ENCODE measurements at places on chromosomes 12 and 14. TPM values are rescaled to one million over a fixed set of nuclear protein-coding genes. Genes with fewer than 3 reads are reported as not detected.

DNA sequence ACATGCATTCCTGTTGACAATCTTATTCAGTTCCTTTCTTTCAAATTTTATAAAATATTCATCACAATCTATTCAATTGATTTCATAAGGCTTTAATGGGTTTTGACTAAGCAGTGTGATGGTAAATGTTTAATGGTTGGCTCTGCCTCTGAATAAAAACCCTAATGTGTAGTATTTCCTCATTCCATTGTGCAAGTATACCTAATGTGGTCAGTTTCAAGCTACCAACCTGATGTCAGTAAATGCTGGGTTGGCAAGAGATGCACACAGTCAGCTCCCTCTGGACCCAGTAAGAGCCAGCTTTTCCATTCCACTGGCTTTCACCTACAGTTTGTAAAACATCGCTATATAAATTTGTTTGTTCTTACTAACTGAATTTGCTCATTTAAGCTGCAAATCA, 53.9 kb downstream of the METTL25 start:
- DNase-seq, result no peak

Gene SNW1
- 57.9 TPM for total RNA-seq

Gene ADCY6
- 31.5 TPM for total RNA-seq

DNA sequence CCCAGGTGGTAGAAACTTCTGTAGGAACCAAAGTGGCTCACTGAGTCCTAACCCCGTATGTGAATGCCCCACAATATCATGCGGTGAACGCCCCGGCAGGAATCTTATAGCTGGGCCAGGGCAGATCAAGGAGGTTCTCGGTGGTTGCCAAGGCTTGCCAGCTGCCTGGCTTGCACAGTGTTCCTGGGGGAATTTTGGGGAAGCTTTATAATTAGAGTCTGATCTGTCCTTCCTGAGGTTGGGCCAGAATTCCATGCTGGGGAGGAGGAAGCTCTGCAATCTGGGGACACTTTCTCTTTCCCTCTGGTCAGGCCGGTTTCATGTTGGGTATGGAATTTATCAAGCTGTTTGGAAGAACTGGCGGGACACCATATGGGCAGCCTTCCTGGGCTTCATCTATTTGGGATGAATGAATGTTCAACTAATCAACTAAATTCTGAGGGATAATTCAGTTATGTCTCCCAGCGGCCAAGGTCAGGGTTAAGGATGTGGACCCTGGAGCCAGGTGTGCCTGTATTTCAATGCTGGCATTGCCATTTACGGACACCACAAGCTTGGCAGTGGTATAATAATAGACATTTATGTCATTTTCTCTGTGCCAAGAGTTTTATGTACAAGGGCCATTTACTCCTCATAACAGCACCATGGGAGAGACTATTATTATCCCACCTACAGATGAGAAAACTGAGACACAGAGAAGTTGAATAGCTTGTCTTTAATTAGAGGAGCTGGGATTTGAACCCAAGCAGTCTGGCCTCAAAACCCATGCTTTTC, 54.3 kb downstream of the SVOP start:
- no peak for DNase-seq

Gene CCDC197
- not detected for total RNA-seq

GRCh38 chr14:75204116-75204515, 27.7 kb upstream of the TMED10 start:
- no peak for DNase-seq

- no peak for DNase-seq
These were observed 68.8 kb downstream of the SLCO1A2 start for GRCh38 chr12:21265932-21266331.

DNA sequence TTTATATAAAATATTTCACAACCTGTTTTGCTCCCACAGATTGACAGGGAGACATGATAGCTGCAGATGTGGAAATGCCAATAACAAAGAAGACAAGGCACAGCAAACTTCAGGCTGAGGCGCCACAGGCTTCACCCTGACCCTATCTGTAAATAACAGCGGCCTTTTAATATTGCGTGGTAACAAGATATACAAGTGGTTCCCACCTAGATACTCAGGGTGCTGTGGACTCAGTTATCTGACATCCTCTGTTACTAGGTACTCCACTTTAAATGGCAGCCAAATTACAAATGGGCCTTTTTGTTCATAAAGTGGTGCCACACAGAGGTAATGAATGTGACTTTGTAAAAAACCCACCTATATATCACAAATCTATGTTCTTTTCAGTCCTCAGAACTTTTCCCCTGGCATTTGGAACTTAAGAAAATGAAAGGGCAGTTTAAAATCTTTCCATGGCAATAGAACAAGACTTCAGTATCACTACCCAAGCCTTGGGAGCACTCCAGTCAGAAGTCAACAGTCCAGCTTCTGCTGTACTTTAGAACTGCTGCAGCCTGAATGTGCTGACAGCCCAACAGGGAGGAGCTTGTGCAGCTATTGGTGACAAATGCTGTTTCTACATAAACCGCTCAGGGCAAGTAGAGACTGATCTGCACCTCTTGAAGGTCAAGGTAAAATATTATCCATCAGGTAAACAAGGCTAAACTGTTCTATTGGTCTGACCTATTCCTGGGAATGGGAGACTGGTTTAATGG, 86.2 kb upstream of the DCD start:
- DNase-seq, result no peak

DNA sequence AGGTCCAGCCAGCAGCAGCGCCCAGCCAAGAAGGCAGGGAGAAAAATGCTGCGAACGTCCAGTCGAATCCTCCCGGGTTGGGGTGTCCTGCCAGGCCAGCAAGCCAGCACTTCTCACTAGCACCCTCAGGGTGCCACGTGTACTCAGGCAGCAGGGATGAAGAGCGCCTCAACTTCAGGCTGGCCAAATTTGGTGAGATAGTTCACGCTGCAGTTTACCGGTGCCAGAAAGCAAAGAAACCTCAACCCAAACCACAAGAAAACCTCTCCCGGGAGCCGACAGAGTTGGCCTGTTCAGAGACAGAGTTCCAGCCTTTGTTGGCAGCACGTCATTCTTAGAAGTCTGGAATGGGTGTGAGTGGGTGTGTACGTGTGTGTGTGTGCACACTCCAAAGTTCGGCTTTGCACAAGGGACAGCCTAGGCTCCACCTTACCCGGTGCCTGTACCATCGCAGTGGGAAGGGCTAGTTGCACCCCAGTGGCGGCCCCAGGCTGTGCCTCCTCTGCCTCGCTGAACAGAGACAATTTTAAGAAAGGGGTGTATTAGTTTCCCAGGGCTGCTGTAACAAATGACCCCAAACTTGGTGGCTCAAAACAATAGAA, 42.1 kb downstream of the ELK3 start:
- no peak for DNase-seq

Gene PLCZ1
- not detected for total RNA-seq

Gene FAM186B
- total RNA-seq, result not detected

DNA sequence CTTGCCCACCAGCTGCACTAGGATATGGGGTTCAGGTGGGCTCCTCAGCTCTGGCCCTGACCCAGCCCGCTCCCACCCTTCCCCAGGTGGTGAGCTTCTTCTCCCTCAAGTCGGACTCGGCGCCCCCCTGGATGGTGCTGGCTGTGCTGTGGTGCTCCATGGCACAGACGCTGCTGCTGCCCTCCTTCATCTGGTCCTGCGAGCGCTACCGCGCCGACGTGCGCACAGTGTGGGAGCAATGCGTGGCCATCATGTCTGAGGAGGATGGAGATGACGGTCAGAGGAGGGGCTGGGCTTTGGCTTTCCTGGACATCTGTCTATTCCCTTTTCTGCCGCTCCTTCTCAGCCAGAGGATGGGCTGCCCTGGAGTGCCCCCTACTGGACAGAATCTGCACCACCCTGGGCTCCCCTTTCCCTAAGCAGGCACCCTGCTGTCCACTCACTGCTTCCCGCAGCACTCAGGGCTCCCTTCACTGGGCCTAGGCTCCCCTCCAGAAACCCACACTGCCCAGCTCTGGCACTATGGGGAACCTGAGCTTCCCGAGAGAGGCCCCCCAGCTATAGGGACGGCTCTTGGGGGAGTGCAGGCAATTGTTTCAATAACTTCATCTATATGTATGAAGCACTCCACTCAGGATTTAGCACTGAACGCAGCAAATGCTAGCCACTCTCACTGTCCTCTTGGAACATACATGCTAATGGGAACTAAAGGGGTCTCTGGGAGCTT, 2.6 kb upstream of the P3H3 start:
- DNase-seq, result peak; percentile 82

- DNase-seq, result no peak
These were observed 77.6 kb upstream of the CLMN start for GRCh38 chr14:95397325-95397724.

DNA sequence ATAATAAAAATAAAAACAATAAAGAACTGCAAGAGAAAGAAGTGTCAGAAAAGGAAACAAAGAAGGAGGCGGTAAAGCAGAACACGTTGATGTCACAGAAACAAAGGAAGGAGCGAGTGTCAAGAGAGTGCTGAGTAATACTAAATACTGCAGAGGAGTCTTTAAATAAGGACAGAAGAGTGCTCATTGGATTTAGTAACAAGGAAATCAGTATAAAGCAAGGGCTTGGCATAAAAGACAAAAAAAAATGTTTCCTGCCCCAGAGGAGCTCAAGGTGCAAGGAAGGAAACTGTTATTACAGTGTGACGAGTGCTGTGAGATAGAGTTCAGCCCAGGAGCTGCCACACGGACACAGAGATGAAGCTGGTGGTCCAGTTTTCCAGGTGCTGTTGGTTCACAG, 8.4 kb upstream of the TUBA1A start:
- no peak for DNase-seq

DNA sequence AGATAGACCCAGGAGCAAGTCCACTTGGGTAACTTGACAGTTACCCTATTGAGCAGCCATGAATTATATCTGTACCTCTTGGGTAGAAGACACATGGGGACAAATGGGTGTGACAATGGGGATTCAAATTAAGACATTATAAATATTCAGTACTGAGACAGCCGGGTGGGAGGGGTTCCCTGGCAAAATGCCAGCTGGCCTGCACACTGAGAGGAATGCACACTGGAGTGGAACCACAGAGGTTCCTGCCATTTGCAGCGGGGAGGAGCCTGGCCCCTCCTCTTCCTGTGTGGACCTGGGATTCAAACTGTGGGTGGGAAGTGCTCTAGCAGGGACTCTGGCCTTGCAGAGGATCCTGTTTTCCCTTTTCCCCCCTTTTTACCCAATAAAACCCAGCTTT, 118.7 kb upstream of the CDKN3 start:
- no peak for DNase-seq

Gene CCDC184
- 17.0 TPM for total RNA-seq

GRCh38 chr12:95723693-95724384, 66.7 kb downstream of the NTN4 start:
- DNase-seq, result no peak

GRCh38 chr12:53399896-53400295, 19.9 kb downstream of the SP1 start:
- DNase-seq, result no peak

Gene LRRC10
- not detected for total RNA-seq

- DNase-seq, result no peak
These were observed 121.6 kb downstream of the TMEM132C start for GRCh38 chr12:128388461-128389000.

DNA sequence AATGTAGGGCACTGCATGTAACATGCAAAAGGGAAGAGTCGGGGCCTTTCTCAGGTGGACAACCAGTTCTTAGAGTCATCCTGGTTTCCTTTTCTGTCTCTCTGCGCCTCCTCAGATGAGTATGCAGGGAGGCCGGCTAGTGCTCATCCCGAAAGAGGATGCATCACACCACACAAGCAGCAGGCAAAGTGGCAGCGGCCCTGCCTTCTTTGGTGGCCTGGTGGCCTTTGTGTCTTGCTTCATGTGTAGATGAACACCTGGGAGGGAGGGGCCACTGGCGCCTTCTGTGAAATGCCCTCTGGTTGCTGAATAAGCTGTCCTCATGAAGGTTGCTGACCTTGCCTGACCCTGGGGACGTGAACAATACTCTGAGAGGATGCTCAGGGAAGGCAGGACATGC, 18.0 kb downstream of the SLC24A4 start:
- peak; percentile 11 for DNase-seq

- DNase-seq, result no peak
These were observed 71.3 kb downstream of the PTHLH start for GRCh38 chr12:27900920-27901879.

GRCh38 chr12:68587448-68587873, 23.2 kb upstream of the RAP1B start:
- DNase-seq, result no peak

DNA sequence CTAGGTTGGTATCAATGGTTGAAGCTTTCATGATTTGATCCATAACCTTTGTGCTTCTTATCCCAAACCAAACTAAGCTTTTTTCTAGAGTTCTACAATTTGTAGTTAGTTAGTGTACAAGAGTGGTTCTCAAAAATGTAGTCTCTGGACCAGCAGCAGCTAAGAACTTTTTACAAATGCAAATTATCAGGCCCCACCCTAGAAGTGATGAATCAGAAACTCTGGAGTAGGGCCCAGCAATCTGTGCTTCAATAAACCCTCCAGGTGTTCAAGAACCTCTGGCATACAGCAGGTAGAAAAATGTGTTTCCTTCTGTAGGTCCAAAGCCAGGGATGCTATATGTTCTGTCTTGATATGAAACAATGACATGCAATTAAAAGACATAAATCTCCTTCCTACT, 26.1 kb upstream of the ACTR6 start:
- no peak for DNase-seq

DNA sequence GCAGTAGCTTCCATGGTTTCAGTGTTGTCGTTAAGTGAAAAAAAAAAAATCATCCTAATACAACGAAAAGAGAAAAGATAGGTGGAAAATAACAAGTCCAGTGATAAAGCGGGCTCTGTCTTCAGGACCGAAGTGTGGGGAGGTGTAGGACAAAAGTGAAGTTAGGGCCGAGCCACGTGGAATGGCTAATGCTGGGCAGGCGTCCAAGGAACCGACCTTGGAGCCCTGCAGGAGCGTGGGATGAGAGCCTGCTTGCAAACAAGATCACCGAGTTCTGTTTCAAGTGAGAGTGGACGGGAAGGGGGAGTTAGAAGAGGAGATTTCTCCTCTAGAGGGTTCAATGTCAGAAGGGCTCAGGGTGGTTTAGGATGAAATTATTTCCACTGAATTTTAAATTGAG, 22.2 kb downstream of the A2ML1 start:
- no peak for DNase-seq

DNA sequence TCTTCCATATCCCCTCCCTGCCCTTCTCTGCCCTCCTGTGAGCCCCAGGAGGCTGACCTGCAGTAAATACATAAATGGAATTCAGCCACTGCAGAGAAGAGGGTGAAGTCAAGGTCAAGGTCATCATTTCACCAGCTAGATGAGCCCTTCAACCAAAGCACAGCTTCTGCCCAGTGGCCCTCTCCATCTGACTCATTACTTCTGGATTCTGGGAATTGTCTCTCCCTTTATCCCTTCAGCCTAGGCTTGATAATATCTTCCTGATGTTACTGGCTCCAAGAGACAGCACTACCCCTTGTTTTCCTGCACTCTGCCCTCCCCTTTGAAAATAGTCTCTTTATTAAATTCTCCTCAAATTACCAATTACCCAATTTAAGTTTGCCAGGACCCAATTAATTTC, 64.5 kb downstream of the TTC9 start:
- no peak for DNase-seq

Gene TAS2R7
- total RNA-seq, result 1.1 TPM

Measured in occipital lobe (tissue), 3 donors.